ENCODE measurements at places on chromosomes 12 and 14. TPM values are rescaled to one million over a fixed set of nuclear protein-coding genes. Genes with fewer than 3 reads are reported as not detected.

Gene LAG3
- total RNA-seq: 0.97 TPM

Gene KRT8
- total RNA-seq: 233 TPM

Gene CNIH1
- total RNA-seq: 93.4 TPM

Gene SPIC
- not detected for total RNA-seq

Gene SLC6A13
- total RNA-seq: 2.0 TPM

Gene MON2
- total RNA-seq: 27.0 TPM

Gene MNAT1
- total RNA-seq: 25.6 TPM

Gene GPR137C
- total RNA-seq: 0.52 TPM

Gene TSHR
- total RNA-seq: not detected

Gene NFYB
- 33.9 TPM for total RNA-seq

Gene JAG2
- total RNA-seq: 25.5 TPM

Gene CCDC196
- total RNA-seq: not detected

Gene DDN
- 0.84 TPM for total RNA-seq

Gene WNT5B
- total RNA-seq: 5.0 TPM

Gene LRIG3
- 7.3 TPM for total RNA-seq

Gene COPS7A
- 61.3 TPM for total RNA-seq

Gene GPR68
- 0.94 TPM for total RNA-seq

Gene HOXC6
- not detected for total RNA-seq
